ENCODE measurements at places on chromosomes 1 and 21. TPM values are rescaled to one million over a fixed set of nuclear protein-coding genes. Genes with fewer than 3 reads are reported as not detected.

- DNase-seq = no peak
These were observed 1037.2 kb upstream of the B3GALT2 start for GRCh38 chr1:194223596-194223995.

- DNase-seq = no peak
These were observed 1524.4 kb upstream of the TPTE start for GRCh38 chr21:8997011-8997440.

DNA sequence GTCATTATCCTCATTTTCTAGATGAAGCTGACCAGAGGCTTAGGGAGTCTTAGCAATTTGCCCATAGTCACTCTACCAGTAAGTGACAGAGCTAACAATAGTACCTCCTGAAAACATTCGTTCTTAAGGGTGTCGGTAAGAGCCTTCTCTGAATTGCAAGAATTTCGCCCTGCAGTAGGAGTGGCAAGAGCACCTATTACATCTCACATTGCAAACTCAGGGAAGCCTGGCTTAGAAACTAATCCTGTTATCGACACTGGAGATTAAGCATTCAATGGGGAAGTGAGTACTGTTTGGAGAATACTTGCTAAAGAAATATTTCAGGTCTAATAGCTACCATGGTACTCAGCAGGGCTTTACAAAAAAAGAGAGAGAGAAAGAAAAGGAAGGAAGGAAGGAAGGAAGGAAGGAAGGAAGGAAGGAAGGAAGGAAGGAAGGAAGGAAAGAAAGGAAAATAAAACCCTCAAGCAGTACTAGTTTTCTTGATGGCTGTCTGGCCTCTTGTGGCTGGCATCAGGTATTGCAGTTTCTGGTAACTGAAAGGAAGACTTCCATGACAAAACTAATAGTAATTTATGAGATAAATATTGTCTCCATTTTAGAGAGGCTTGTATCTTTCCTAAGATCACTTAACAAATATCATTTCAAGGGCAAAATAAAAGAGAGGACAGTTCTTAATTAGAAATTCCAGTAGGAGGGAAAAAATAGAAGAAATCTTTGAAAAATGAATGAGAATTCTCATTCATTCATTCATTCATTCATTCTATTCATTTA, 10.4 kb downstream of the C1orf226 start:
- peak; percentile 63 for DNase-seq

- DNase-seq = no peak
These were observed 91.2 kb upstream of the SLC45A1 start for GRCh38 chr1:8226747-8227146.

DNA sequence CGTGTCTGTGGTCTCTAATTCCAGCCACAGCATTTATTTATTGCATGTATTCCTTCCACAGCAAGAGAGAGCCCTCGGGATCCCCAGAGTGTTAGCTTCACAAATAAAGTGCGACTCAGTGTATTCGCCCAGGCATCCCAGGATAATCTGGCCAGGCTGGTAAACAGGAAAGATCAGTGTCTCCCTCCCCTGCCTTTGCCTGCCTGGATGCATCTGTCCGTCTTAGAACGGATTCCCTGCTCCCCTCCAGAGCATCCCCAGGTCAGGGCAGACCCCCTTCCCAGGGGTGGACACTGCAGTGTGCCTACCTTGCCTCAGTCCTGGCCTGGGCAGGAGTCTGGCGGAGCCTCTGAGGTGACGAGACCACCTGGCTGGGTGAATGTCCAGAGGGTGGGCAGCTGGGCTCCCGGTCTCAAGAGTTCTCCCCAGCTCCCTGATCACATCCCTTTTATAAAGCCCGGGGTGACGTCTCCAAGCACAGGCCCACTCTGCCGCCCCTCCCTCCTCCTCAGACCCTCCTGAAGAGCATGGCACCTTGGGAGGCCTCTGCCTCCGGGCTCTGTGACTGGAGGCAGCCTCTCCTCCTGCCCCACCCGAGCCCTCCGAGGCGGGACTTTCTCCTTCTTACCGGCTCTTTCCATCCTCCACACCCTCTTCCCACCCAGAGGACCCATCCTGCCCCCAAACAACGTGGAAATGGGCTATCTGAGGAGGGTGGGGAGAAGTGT, at the start of gene KISS1:
Gene KISS1 (minus strand): TSS at position 424 of the 728 bp plus-strand sequence. CDS start 3,615 bp downstream, outside the sequence.
- no peak for DNase-seq

GRCh38 chr1:70941563-70941962, 106.1 kb downstream of the PTGER3 start:
- DNase-seq = peak; percentile 24

DNA sequence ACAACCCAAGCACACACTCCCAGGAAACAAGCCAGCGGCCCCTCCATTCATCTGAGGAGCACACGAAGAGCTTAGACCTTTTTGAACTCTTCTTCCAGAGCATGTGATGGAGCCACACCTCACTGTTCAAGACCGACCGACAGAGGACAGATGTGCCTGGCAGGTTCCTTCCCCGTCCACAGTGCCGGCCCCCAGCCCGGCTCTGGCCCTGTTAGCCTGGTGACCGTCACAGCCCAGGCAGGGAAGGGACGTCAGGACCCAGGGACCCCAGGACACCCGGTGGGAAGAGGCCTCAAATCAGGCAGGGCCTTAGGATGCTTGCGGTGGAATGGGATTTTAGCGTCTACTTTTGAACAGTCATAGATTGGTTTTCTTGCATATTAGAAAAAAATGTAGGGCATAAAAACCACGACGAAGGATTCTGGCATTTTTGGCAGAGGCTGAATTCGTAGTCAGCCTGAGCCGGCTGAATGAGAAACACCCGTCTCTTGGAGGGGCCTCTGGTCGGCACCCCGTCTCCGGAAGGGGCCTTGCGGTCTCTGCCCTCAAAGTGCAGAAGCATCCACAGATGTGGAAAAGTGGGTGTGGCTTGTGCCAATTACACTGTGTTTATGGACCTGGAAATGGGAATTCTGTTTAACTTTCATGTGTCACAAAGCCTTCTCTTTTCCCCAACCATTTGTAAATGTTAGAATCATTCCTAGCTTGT, 79.3 kb downstream of the SIK1 start:
- no peak for DNase-seq

DNA sequence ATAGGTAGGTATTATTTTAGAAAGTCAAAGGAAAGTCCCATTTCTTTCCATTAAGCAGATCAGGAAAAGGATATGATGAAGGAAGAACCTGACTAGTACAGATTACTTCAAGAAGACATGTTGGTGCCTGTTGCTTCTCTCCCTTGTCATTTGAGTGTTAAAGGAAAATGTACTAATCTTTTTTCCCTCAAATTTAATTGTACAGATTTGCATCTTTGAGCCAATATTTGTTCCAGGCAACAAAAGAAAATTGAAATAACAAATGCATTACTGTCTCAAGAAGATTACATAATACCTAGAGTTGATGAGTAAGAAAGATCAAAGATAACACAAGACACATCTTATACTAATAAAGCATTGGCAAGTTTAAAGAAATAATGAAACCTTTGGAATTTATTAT, 566.9 kb upstream of the ZP4 start:
- peak; percentile 5 for DNase-seq

- peak; percentile 73 for DNase-seq
These were observed 659.0 kb downstream of the PTPRC start for GRCh38 chr1:199297887-199298286.

DNA sequence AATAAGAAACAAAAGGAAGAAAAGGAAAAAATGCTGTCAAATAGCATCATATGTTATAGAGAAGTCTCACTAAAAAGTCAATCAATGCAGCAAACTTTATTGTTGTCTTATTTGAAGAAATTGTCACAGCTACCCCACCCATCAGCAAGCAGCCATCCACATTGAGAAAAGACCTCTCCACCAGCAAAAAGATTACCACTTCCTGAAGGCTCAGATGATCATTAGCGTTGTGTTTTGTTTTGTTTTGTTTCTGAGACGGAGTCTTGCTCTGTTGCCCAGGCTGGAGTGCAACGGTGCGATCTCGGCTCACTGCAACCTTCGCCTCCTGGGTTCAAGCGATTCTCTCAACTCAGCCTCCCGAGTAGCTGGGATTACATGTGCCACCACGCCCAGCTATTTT, 29.0 kb downstream of the ATP2B4 start:
- no peak for DNase-seq

GRCh38 chr1:59138402-59138801, 158.5 kb upstream of the FGGY start:
- DNase-seq = no peak

DNA sequence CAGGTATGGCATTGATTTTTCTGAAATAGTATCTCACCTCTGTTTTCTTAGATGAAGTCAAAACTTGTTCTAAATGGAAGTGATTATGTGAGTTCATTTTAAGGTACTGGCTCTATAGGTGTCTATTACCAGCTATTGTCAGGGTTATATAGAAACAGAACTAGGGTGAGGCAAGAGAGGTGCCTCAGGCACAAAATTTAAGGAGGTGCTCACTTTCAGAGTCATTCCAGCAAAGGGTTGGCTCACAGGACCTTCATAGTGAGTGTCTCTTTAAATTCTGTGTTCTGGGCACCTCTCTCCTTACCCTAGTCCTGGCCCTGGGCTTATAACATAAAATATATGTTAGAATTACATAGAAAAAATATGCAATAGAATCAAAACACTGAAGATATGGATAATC, 49.3 kb downstream of the KIAA0319L start:
- DNase-seq = no peak

DNA sequence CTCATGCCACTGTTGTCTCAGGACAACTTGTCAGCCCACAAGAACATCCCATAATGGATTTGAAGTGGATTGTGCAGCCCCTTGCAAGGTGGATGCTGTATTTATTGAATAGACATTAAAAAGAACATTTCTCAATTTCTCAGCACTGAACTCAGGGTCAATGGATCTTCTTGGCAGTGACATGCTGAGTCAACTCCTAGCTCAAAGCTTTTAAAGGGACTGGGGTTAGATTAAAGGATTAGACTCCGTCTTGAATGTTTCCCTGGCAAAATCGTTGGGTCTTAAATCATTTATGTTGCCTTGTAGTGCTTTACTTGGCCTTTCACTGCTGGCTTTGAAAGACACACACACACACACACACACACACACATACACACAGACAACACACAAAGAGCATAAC, 221.6 kb upstream of the PBX1 start:
- no peak for DNase-seq

GRCh38 chr1:168729405-168729802, 398 bp upstream of the DPT start:
- DNase-seq = no peak

DNA sequence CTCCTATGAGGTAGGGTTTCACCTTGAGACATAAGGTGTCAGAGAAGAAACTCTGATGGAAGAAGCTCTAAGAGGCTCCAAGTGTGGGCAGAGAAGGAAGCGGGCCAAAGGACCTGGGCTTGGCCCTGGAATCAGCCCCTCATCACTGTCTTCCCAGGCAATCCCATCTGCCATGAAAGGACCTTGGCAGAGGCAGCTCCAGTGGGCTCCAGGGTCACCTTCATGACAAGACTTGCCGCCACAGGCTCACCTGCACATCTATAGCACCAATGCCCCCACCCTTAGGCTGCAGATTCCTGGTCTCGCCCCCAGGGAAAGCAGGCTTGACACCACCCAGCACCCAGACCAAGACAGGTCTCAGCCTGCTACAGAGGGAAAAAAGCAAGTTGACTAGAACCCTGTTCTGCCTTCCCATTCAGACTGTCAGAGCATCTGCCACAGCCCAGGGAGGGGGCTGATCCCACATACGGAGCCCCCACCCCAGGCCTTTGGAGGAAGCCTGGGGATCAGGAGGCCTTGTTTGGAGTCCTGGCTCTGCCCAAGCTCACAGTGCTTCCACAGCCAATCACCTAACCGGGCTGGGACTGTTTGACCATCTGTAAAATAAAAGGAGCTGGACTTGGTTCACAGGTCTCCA, 490 bp upstream of the FAM110D start:
- DNase-seq = no peak

GRCh38 chr1:18865176-18865575, 5.7 kb upstream of the TAS1R2 start:
- no peak for DNase-seq

GRCh38 chr1:33718186-33718585, 145.7 kb upstream of the HMGB4 start:
- DNase-seq = no peak

DNA sequence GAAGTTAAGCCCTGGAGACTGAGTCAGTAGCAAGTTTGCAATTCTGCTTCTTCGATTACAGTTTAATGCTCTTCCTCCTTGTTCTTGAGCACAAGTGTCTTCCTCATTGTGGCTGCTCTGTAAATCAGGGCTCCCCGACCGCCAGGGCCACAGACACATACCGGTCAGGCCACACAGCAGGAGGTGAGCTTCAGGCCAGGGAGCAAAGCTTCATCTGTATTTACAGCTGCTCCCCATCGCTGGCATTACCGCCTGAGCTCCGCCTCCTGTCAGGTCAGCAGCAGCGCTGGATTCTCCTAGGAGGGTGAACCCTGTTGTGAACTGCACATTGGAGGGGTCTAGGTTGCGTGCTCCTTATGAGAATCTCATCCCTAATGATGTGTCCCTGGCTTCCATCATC, 1.7 kb upstream of the TRAPPC10 start:
- DNase-seq = no peak

DNA sequence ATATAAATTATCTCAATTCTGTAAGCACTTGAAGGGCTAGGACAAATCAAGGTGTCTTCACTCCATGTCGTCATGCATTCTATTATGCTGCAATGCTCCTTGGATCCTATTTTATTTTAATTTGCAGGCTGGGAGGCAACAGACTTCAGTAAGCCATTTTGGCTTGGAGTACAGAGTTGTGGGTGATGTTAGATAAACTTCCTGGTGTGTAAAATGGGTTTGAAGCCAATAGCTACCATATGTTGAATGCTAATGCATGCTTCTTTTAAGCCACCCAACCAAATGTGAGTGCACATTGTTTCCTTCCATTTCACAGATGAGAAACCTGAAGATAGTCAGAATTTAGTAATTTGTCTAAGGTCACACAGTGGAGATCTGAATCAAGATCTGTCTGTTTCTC, 482.8 kb downstream of the DISC1 start:
- DNase-seq = no peak

- no peak for DNase-seq
These were observed 9.9 kb upstream of the CCN1 start for GRCh38 chr1:85570446-85571180.

DNA sequence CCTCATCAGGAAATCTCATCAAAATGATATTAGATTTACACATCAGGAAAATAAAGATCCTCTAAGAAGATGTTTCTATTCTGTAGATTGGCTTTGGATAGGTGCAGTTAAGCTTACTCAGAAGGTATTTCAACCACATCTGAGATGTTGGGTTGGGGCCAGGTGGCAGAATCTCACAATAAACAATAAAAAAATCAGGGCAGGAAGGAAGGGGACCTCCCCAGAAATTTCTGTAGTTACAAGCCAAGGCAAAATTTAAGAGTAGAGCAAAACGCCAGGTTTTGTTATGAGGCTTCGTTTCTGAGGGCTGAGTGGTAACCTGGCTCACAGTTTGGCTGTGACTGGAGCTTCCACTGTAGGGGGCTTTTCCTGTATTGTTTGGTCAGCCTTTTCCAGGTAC, 84.8 kb downstream of the HUNK start:
- no peak for DNase-seq

PIAS3 gene
- total RNA-seq = 6.4 TPM

CYP4A11 gene
- total RNA-seq = not detected

SPRR4 gene
- not detected for total RNA-seq

C1QTNF12 gene
- total RNA-seq = 0.65 TPM

KRTAP19-8 gene
- total RNA-seq = not detected

LCE2C gene
- not detected for total RNA-seq

PALMD gene
- total RNA-seq = 6.0 TPM

NOS1AP gene
- not detected for total RNA-seq

CAPZB gene
- total RNA-seq = 232 TPM

NUP210L gene
- total RNA-seq = 0.09 TPM

LMX1A gene
- total RNA-seq = not detected

ZDHHC18 gene
- 10.4 TPM for total RNA-seq

SPRR2F gene
- not detected for total RNA-seq

LCE6A gene
- not detected for total RNA-seq

HCRTR1 gene
- 0.18 TPM for total RNA-seq

HES2 gene
- 0.09 TPM for total RNA-seq

AADACL3 gene
- total RNA-seq = not detected

BSND gene
- total RNA-seq = not detected

KCNH1 gene
- total RNA-seq = not detected

CDA gene
- not detected for total RNA-seq

Data from fibroblast of the aortic adventitia (primary cell).